NCI-H345 (cell line): ENCODE measurements at places on chromosomes 5 and 9.

GRCh38 chr5:3277590-3278196, 317.9 kb upstream of the IRX1 start:
- peak; percentile 7 for DNase-seq

GRCh38 chr9:96719921-96720320, 58.0 kb downstream of the ZNF510 start:
- peak; percentile 86 for DNase-seq

DNA sequence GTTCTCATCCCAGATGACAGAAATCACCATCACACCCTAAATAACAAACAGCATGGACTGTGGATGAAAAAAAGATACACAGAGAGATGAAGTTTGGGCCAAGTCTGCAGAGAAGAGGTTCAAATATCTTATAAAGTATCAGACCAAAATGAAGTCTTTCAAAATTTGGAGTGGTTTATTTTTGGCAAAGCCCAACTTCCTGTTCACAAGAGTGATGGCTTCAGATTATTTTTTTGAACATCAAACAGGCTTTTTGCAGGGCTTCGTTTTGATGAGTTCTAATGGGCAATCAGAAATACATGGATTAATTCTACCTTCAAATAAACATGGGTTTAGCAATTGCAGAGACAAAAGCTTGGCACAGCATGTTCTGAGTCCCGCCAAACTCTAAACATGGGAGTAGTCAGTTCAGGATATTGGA, 378.2 kb upstream of the RPS23 start:
- DNase-seq: no peak

DNA sequence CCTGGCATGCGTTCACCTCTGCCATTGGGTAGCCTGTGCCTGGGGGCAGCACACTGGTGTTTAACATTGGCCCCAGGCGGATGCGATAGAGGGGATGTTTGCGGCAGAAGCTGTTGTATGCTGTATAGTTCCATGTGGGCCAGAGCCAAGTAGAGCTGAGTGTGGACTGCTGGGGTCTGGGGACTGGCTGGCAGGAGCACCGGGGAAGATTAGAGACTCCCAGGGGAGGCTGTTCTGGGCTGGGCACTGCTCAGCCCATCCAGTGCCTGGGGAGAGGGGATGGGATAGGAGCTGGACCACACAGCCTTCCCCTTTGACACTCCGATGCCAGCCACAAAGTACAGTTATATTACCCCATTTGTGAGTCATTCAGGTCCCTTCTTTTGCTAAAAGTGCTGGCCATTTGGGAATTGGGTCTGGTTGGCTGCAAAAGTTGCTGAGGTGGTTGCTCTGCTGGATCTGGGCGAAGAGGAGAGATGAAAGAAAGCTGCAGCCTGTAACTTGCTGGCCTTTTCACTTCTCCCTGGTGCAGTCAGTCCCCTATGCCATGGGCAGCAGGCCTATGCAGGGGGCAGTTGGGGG, 73.8 kb downstream of the RGS3 start:
- no peak for DNase-seq

GRCh38 chr9:136292026-136292538, 11.8 kb downstream of the CCDC187 start:
- DNase-seq: no peak

DNA sequence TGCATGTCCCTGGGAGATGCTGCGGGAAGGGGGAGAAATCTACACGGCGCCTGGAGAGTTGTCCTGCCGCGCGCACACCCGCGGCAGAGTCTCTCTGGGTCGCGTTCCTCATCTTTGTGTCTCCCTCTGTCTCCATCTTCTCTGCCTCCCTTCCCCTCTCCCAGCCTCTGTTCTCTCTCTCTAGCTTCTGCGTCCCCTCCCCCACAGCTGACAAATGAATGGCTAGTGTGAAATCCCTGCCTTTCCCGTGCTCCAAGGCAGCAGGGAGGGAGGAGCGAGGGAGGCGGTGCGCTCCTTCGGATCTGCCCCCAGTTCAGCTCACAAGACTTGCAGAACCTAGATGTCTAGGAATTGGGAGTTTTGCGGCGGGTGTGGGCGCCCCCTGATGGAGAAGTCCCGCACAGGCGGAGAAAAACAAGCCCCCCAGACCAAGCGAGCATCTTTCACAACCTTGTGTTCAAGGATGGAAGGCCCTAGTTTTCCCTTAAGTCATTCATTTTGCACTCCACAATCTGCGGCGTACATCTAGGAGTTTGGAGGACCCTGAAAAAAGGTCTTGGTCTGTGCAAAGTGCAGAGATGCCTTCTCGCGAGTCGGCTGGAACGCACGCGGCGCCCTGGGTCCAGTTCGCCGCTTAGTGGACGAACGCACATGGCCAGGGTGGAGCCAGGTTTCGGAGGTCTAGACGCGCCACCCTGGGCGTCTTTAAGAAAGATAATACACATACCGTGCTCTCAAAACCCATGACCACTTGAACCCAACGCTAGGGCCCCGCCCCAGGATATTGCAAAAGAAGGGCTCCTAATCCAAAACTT, 2.0 kb downstream of the VCAN start:
- DNase-seq: peak; percentile 88

DNA sequence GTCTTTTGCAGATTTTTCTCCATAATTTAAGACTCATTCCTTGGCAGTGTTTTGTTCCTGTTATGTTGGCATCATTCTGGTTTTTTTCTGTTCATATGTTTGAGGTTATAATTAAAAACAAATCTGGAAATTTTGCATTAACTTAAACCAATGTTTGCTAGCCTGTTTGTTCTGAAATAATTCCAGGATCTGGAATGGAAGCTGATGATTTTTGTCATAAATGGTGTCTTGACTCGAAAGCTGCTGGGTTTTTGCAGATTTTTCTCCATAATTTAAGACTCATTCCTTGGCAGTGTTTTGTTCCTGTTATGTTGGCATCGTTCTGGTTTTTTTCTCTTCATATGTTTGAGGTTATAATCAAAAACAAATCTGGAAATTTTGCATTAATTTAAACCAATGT, 318.7 kb upstream of the IRX4 start:
- DNase-seq: no peak

DNA sequence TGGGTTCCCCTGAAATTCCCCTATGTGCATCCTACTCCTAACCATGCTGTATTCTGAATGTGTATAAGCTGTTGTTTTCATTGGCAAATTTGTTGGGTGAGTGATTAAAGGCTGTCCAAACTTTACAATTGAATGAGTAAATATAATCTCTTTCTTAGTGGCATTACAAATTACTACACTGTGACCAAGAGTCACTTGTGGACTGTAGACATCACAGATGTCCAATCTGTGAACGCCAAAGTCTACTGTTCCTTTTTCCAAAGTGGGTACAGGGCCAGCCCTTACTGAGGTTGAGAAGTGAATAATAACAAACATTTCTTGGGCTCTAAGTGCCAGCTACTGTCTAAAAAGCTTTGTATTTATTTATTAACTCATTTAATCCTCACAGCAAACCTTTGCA, 29.7 kb downstream of the MTMR12 start:
- no peak for DNase-seq

DNA sequence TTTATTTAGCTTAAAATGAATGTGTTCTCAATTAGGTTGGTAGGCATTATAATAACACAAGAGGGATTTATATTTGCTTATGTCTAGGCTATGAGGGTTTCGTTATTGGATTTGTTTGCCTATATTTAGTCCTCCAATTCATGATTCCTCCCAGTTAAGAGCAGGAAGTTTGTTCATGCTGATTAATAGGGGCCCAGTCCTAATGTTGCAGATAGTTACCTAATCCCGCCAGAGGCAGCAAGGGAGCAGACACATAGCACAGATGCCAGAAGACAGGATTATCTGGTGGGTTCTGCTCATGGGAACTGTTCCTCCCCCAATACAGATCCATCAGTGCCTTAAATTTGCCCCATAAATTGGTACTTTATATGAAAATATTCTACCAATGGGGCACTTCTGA, 100.8 kb upstream of the TLE4 start:
- DNase-seq: no peak

- no peak for DNase-seq
These were observed 31.3 kb downstream of the DAPK1 start for GRCh38 chr9:87528969-87529368.

GRCh38 chr5:133814152-133814551, 154.3 kb downstream of the C5orf15 start:
- no peak for DNase-seq

- DNase-seq: peak; percentile 76
These were observed 33.4 kb downstream of the C5orf15 start for GRCh38 chr5:133934822-133935666.

DNA sequence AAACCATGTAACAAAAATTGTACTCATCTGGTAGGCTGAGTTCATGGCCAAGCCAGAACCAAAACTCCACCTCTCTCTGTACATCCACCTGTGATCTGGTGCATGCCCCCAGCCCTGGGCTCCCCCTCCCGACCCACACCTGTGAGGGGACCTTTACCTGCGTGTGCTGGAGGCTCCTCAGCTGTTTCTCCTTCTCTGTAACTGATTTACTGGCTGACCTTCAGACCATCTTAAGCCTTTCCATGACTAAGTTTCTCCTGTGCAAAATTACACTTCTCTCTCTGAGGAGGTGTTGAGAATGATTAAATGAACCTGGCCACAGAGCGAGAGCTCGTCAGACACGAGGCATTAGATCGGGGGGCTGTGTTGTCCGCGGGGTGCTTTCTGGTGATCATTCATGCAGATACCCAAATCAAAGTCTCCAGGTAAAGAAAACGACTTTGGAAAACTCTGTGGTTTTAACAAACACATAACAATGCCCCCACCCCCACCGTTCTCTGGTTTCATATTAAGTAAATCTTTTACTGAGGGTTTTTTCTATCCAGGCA, 136.4 kb downstream of the SEMA5A start:
- DNase-seq: no peak

GRCh38 chr9:92618633-92619225, 51.2 kb downstream of the IPPK start:
- DNase-seq: no peak

DNA sequence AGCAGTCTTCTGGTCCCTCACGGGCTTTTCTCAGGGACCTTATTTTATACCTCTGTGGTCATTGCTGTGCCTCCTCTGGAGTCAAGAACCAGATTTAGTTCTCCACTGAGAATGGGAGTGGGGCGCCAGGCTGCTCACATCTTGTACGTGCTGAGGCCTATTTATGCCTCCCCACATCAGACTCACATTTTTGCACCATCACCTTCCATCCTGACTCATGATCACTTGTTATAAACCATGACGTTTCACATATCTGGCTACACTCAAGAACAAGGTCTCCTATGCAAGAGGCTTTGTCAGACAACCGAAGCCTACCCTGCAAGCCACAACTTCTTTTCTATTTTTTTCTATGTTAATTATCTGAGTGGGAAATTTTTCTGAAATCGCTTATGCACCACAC, 10.7 kb downstream of the PRUNE2 start:
- no peak for DNase-seq

DNA sequence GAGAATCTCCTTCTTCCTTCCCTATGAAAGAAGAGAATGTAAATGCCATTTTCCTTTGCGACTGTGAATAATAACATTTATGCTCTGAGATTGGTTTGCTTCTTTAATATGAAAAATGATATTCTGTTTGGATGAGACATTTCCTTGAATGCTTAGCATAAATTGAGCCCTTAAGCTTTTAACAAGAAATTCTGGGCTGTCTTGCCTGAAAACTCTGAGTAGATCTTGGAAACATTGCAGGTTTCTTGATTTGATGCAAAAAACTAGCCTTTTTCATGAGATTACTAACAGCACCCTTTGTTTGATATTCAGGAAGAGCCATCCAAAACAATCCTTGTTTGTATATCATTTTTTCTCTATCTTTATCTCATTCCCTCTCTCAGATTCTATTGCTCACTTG, 272.5 kb downstream of the TMEM38B start:
- no peak for DNase-seq

- DNase-seq: no peak
These were observed 29.6 kb downstream of the IRF1 start for GRCh38 chr5:132460846-132461568.

DNA sequence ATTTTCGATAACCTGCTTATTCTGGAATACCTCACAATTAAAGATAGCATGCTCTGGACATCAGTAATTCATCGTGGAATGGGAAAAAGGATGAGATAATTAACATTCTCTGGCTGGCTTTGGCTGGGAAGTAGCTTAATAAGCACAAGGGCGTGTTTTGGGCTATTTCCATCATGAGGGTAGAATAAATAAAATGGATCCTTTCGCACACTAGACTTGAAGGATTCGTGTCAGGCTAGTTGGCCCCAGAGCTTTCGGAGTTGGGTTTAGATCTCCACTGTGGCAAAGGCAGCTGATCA, 151.2 kb upstream of the ADRA1B start:
- no peak for DNase-seq

GRCh38 chr5:96717874-96718273, 55.7 kb downstream of the CAST start:
- no peak for DNase-seq

DNA sequence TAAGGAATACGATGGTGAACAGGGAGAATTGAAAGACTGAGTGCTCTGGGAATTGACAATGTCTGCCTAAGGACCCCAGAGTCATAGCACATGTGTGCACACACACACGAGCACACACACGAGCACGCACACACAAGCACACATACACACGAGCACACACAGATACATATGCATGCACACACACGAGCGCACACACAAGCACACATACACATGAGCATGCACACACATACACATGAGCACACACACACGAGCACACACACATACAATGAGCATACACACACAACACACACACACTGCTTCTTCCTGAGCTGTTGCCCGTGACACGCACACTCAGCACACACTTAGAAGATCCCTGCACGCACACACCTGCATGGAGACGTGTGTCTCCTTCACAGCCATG, 10.9 kb upstream of the UNC5A start:
- DNase-seq: no peak

DNA sequence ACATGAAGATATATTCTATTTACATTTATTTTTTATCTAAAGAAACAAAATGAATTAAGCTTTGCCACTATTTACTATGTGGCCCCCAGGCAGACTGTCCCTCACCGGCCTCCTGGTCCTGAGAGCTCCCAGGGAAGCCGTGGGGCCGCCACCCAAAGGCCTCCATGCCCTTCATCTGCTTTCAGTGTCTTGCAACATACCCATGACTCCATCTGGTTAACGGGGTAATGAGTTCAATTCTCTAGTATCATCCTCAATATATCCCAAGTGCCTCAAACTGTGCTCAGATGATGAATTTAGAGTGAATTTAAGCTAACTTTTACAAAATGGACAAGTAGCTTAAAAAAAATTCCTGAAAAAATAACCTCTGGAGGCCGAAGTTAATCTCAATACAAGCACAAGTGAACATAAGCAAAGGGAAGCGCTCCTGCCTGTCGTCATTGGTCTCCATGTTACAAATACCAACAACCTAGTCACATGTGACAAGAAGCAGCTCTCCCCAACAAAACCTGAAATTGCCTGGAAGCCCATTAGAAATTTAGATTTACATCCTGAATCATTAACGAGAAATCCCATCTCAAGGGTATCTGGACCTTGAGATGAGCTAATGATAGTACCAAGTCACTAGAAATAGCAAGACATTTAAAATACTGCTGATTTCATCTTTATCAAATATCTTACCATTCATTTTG, 26.1 kb downstream of the DAP start:
- no peak for DNase-seq

DNA sequence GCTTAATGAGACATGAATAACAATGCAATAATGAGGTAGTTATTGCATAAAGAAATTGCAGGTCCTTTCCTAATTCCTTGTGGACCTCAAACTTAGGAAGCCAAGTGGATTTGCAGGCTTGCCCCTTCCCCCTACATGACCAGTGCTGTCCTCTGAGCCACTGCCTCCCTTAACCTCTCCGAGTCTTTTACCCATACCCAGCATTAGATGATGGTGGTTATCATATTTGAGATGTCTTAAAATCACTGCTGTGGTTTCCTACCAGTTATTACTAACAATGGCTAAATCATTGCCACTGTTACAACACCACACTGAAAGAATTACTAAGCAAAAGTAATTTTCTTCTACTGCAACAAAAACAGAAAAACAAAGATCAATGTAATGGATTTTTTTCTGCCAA, 170.8 kb downstream of the EDIL3 start:
- no peak for DNase-seq
